AG04449 (cell line): ENCODE measurements at places on chromosomes 7 and 10.

GRCh38 chr10:76080991-76081390, 649.6 kb downstream of the LRMDA start:
- DNase-seq, result no peak

- no peak for DNase-seq
These were observed 62.2 kb downstream of the XPNPEP1 start for GRCh38 chr10:109861081-109861480.

GRCh38 chr7:24580283-24580946, 7.2 kb downstream of the PALS2 start:
- no peak for DNase-seq

- no peak for DNase-seq
These were observed 303.8 kb upstream of the ZMIZ1 start for GRCh38 chr10:78764846-78765430.

DNA sequence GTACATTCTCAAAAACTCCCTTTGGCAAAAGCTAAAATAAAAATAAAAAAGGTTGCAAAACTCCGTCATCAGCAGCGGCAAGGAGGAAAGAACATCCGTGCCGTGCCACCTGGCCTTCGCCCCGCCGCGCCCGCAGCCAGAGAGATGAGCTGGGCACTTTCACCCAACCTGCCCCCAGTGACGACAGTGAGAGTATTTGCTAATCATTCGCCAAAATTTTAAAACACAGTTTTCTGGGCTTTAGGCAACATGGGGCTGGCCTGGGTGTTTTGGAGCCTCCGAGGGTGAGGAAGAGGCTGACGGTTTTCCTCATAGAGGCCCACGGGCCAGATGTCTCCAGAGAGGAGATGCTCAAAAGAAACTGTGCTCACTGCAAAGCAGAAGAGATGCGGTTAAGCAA, 128.2 kb downstream of the PRKAG2 start:
- no peak for DNase-seq

DNA sequence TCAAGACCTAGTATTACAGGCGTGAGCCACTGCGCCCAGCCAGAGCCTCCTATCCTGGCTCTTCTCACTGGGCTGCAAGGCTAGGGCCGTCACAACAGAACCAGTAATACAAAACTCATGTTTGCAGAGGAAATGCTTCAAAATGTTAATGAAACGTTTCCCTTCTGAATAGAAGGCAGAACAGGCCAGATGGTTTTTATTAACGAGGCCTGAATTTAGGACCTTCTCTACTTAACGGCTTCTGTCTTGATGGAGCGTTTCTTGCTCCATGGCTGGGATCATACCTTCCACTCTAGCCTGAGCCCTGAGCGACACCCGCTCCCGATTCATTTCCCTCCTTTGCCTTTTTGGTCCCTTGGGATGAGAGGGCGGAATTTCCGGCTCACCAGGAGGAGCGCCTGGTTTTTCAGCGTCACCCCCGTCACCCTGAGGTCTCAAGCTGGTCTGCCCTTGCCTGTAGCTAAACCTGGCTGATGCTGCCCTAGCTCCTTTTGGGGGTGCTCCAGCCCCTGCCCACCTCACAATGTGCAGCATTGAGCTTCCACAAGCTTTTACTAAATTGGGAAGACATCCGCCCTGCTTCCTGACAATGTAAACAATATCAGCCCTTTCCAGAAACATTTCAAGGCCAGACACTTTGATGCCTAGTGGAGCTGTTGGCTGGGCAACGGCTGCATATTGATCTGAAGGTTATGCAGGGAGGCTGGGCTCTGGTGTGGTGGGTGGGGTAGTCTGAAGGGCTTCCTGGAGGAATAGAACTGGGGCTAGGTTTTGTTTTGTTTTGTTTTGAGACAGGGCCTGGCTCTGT, 5.2 kb downstream of the CLIP2 start:
- DNase-seq, result no peak

- DNase-seq, result no peak
These were observed 37.4 kb downstream of the FOXL3 start for GRCh38 chr7:327233-327931.

DNA sequence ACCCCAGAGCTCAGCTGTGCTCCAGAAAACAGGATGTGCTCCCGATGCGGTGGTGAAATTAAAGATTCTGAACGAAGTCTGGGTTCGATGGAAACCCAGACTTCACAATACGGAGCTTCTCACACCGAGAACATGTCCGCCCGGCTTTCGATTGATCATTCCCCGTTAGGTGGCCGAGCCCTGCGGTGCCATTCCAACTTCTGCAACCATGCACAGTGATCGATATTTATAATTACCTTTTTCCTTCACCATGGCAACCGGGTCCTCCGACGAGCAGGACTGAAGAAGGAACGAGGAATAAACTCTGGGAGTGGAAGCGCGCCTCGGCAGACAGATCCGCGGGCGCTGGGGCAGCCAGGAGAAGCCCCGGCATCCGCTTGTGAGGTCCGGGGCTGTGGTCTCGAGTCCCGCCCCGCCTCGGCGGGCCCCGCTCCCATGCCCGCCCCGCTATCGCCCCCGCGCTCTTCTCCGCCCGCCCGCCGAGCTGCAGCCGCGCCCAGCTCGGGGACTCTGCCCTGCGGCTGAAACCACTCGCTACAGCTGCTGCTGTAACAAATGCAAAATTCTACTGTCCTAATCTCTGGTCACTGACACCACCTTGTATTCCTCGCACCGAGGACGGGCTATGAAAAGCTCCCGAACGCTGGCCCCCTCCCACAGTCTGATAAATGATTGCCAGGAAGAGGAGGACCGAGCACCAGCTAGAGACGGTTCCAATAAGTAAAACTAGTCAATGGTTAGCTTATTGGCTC, 26.2 kb downstream of the ABLIM1 start:
- no peak for DNase-seq

DNA sequence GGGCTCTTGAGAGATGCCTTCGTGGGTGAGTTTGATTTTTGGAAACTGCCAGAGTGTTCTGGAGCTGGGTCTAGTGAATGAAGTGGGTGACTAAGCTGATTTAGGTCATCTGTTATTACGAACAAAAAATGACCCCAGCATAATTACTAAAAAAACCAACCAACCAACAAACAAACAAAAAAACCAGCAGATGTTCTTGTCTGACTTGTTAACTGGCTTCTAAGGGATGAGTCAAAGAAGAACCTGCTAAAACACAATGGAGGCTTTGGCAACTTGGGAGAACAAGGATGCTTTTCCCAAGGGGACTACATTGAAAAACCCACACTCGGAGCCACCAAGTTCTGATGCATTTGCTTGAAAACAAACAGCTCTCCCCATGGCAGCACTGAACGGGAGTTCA, 11.5 kb downstream of the TACR2 start:
- DNase-seq, result no peak

GRCh38 chr10:31135171-31135570, 103.5 kb upstream of the ZNF438 start:
- DNase-seq, result no peak

DNA sequence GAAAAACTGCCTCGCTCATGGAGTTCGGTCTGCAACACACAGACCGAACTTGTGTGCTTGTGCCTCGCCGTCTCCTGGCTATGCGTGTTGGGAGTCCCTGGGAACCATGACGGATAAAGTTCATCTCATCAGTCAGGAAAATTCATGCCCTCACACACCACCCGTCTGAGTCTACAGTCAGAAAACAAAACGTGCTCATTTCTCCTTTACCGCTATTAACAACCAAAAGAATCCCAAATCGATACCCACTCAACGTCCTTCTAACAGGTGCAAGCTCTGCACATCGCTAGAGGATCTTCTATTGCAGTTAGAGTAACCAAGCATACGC, 13.6 kb downstream of the CNPY1 start:
- DNase-seq, result no peak

DNA sequence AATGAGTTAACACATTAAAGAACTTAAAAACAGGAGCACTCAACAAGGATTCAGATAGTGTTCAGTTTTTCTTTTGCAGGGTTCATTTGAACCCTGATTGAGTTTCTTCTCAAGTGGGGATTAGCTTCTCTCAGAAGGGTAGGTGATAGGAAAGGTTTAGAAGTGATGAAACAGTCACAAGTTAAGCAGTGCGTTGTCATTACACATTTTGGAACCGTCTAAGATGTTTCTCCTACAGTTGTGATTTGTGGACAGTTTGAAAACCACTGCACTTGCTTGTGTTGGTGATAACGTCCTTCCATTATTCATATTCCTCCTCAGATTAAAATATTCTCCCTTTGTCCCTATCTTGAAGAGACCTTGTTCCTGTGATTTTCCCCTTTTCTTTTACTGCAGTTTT, 2.7 kb downstream of the STMP1 start:
- no peak for DNase-seq

DNA sequence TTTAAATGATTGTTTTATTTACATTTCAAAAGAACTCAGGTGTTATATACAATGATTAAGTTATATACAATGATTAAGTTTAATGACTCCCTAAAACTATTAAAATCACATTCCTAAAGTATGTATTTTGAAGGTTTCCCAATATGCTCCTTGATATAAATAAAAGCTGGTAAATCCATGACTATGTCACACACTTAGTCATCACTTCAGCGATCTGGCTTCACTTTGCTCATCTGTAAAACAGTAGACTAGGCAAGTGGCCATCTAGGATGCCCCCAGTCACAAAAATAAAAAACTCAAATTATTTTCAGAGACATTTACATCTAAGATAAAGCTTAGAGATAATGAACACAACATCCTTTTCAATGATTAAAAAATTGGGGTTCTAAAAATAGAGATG, 10.8 kb downstream of the ICA1 start:
- no peak for DNase-seq

GRCh38 chr10:3683560-3683959, 101.4 kb downstream of the KLF6 start:
- DNase-seq, result no peak

DNA sequence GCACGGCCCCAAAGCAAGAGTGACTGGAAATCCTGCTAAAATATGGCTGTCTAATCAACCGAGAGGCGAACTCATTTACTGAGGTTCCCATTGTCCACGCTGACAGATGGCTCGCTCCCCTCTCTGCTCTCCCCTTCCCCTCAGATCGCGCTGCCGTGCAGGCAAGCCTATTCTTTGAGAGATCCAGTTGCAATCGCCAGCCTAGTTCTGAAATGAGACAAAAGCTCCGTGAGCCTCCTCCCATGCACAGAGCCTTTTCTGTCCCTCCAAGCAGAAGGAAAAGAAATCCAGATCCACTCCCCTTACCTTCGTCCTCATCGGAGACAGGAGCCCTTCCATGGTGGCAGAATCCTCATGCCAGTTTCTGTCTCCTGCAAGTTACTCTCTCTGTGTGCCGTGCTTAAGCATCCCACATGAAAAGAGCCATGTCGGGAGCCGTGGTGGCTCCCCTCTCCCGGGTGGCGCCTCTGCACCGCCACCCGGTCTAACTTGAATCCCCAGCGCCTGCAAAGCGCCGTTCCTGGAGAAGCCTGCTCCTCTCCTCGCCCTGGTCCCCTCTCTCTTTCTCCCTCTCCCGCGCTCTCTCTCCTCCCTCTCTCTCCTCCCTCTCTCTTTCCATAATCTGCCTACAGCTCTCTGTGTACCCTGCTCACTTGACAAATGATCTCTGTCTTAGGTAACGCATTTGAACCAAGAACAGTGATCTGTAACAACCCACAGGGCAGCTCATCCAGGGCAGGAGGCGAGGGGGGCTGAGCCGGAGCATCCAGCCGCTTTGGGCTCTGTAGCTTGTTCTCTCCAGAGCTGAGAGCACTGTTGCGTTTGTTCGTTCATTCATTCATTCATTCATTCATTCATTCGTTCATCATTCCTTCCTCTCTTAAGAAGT, 156.8 kb downstream of the FRMD4A start:
- no peak for DNase-seq

DNA sequence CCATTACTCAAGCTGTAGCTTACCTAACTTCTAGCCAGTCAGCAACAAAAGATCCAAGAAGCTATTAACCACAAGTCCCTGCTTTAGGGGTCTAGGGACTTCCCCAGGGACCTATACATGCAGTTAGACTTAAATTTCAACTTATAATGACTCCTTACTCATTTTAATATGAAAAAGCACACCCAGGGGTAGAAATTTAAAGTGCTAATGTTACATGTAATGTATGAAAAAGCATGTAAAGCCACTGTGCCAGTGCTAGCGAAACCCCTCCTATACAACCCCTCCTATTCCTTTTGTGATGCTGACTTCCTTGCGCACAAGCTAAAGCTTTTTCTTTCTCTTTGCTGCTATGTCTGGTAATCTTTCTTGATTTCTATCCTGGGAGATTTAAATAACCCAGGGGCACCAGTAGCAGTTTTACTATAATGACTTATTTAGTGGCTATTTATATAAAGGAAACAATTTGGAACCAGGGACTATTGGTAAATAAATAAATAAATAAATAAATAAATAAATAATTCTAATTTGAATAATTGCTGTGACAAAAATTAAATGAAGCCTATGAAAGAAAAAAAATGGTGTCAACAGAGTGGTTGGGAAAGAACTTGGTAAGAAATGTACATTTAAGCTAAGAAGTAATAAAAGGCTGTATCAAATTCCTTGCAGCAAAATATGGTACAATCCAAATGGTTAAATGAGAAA, 110.5 kb upstream of the MAGI2 start:
- no peak for DNase-seq

DNA sequence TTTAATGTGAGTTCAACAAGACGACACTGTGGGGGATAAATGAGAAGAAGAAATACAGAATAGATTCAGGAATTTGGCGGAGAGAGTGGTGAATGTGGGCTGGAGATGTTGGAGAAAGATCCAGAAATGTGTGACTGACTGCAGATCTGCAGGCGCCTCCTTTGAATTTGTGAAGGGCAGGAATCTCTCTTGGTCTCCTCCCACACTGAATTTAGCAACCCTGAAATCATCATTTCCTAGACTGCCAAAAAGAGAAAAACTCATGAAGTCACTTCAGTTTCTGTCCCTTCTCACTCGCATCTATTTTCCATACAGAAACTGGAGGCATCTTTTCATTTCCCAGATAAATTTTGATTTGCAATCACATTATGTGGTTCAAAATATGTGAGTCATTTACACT, 128.7 kb downstream of the GNAI1 start:
- no peak for DNase-seq

GRCh38 chr7:138992052-138992531, 10.9 kb upstream of the KIAA1549 start:
- peak; percentile 85 for DNase-seq

- peak; percentile 52 for DNase-seq
These were observed 48.4 kb downstream of the MPP7 start for GRCh38 chr10:28254290-28254985.

- DNase-seq, result no peak
These were observed 97.7 kb upstream of the RPA3 start for GRCh38 chr7:7816084-7816483.

- DNase-seq, result no peak
These were observed 15.6 kb upstream of the SLC25A13 start for GRCh38 chr7:96337519-96337918.

DNA sequence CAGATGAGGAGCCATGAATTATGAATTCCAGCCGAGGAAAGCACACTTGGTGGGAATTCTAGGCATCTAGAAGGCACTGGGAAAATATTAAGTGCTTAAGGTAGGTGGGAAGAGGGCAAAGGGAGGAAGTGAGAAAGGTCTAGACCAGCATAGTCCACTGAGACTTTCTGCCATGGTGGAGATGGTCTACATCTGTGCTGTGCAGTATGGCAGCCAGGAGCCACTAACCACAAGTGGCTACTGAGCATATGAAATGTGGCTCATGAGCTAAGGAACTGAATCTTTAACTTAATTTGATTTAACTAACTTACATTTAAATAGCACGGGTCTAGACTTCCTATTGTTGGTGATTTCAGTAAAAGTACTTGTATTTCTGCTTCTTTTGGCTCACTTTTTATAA, 82.5 kb upstream of the SEM1 start:
- no peak for DNase-seq
